ENCODE measurements at places on chromosomes 3 and 15.

- no peak for DNase-seq
Observed at GRCh38 chr3:23923786-23924185, 6.9 kb downstream of the RPL15 start.

GRCh38 chr15:64193971-64194370, 31.1 kb upstream of the PPIB start:
- DNase-seq: no peak

- DNase-seq: no peak
Observed at GRCh38 chr3:30611613-30612436, 5.4 kb downstream of the TGFBR2 start.

GRCh38 chr3:71208211-71209095, 375.1 kb downstream of the FOXP1 start:
- DNase-seq: no peak

GRCh38 chr15:42146551-42147430, 9.6 kb downstream of the PLA2G4F start:
- no peak for DNase-seq

GRCh38 chr3:150605998-150606641, 3.0 kb downstream of the SELENOT start:
- no peak for DNase-seq

DNA sequence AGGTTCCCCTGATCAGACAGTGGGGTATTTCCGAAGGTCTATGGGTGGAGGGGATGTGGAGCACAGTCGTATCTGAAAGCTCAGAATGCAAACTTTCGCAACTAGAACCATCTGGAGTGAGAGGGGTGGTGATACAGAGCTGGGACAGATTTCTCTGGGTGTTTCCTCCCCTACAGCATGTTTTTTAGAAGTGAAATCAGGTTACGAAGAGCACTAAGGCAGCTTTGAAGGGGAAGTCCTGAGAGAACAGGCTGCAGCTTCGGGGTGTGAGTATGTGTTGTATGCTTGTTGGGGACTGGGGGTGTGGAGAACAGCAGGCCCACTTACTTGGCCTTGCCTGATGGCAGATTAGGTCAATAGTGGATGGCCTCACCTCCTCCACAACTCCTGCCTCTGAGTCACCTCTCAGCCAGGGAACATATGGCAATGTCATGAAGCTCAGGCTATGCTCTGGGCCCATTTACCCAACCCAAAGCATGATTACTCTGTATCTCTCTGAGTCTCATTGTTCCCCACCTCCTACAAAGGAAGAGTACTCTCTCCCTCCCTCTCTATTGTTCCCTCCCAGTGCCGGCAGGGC, 107.2 kb upstream of the RASGRP1 start:
- no peak for DNase-seq
